Stimulated activated CD4-positive, alpha-beta T cell treated with anti-CD3 and anti-CD28 coated beads, Interleukin-15, amount 100 ng/mL, for 1 hour (primary cell): ENCODE measurements at places on chromosomes 6 and 20.

GRCh38 chr6:157469378-157469777 is 88.4 kb downstream of the ZDHHC14 start:
- DNase-seq: no peak

DNA sequence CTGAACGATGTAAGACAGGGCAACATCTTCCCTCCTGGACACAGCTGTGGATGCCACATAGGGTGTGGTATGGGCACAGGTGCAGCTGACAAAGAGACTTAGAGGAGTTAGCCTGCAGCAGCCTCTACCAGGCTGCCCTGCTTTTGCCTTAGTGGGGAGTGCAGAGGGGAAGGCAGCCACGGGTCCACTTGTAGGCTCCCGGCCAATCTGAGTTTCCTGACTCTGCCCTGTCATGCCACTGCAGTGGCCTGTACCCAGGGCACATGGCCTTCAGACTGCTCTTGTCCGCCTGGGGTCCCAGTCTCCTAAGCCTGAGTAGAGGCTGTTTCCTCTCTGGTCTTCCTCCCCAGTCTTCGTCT is 17.1 kb upstream of the CST9L start:
- no peak for DNase-seq

GRCh38 chr6:165644586-165645266 is 18.3 kb downstream of the PDE10A start:
- DNase-seq: no peak

DNA sequence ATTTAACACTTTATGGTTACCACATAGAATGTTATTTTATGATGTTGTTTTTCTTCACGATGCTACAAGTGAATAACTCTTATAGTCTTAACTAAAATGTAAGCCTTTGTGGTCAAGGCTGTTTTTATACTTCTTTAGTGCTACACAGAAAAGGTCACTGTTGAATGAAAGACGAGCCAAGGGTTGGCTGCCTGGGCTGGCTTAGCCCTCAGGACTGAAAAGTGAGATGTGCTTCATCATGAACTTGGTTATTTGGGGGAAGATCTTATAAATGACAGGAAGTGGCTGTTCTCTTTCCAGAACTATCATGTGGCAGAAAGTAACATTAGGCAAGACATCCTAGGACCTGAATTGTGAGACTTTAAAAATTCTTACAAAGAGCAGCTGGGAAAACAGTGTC is 404.0 kb downstream of the BTBD3 start:
- DNase-seq: no peak

GRCh38 chr20:21430020-21430419 is 32.7 kb upstream of the NKX2-4 start:
- DNase-seq: no peak
